ENCODE measurements at places on chromosomes 12 and 14.

GRCh38 chr12:79420146-79420618, 270.6 kb downstream of the PAWR start:
- DNase-seq = no peak

DNA sequence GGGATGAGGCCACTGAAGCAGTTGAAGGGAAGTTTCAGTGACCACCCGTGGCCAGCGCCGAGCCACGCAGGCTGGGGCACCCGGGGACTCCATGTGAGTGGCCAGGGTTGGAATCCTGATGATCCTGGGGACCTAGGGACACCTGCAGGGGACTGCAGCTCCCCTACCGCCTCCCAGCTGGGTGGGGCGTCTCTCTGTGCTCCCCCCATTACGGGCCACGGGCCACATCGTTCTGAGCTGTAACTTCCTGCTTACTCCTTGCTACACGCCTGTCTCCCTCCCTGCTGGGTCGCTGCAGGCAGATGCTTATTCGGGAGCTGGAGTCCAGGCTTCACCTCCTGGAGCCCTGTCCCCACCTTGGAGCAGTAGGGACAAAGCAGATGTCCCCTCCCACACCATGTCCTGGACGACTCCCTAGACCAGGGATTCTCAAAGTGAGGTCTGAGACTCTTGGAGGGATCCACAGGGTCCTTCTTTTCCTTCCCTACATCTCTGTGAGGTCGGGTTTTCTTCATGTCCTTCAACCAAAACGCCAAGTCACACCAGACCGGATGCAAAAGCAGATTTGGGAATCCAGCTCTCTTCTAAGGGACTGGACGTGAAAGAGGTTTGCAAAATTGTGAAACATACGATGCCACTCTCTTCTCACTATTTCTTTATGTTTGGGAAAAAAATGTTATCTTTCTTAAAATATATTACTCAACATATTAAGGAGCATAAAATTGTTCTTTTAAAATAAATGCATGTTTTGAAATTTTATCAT, 85.9 kb upstream of the NCOR2 start:
- DNase-seq = no peak

GRCh38 chr14:99213527-99213971, 58.4 kb downstream of the BCL11B start:
- no peak for DNase-seq

GRCh38 chr12:51390891-51391282, 319 bp downstream of the GALNT6 start:
- DNase-seq = no peak

GRCh38 chr12:106897082-106897481, 58.6 kb upstream of the TMEM263 start:
- no peak for DNase-seq

DNA sequence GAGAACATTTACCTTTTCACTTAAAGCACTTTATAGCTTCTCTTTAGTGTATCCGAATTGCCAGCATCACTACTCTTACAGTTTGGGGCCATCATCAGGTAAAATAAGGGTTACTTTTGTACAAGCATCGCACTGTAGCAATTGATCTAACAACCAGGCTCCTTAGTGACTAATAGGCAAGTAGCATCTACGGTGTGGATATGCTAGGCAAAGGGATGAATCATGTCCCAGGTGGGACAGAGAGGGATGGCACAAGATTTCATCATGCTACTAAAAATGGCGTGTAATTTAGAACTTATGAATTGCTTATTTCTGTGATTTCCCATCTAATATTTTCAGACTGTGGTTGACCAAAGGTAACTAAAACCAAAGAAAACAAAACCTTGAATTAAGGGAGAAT, 582.3 kb downstream of the KCNH5 start:
- no peak for DNase-seq

DNA sequence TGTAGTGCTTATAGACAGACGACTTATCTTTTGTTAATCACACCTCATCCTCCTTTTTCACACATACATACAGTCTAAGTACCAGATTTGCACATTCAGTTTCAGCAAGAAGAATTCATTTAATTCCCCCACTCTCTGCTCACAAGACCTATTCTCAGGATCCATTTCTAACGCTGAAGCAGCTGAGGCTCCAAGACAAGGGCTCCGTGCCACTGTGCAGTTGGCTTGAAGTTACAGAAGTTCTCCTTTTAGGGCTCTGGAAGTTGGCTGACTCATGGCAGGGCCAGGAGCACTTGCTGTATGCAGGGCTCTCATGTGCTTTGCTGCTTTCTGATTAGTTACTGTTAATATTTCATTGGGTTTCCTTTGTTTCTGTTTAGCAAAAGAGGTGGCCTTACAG, 1566.9 kb upstream of the TMEM132C start:
- DNase-seq = no peak

DNA sequence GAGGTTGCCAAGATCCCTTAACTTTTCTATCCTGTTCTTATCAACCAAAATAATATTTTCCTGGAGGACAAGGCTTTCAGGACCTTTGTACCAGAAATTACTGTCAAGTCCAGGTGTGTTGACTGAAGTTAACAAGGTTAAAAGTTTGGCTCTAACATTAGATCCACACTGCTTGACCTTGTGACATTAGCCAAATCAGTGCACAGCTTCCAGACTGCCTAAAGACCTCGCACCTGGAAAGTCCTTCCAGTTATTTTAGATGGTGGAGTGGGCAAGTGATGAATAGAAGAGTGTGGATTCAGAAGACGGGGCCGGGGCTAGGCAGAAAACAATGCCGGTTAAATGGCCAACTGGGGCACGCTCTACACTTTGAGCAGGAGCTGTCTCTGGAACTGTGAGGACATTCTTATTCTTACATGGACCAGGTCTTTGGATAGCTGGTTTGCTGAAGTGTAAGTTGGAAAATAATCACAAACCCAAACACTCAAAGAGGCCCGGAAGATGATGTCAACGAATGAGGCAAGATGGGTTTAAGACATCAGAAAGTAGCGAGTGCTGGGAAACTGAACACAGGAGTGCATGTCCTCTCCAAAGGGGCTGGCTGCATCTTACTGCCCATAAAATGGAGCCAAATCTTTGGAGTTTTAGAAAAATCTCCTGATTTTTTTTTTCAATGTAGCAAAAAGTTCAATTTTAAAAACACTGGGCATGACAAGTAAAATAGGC, 56.3 kb downstream of the NIN start:
- DNase-seq = no peak

- DNase-seq = no peak
Measured at GRCh38 chr14:35287431-35288013, 4.7 kb upstream of the PSMA6 start.

DNA sequence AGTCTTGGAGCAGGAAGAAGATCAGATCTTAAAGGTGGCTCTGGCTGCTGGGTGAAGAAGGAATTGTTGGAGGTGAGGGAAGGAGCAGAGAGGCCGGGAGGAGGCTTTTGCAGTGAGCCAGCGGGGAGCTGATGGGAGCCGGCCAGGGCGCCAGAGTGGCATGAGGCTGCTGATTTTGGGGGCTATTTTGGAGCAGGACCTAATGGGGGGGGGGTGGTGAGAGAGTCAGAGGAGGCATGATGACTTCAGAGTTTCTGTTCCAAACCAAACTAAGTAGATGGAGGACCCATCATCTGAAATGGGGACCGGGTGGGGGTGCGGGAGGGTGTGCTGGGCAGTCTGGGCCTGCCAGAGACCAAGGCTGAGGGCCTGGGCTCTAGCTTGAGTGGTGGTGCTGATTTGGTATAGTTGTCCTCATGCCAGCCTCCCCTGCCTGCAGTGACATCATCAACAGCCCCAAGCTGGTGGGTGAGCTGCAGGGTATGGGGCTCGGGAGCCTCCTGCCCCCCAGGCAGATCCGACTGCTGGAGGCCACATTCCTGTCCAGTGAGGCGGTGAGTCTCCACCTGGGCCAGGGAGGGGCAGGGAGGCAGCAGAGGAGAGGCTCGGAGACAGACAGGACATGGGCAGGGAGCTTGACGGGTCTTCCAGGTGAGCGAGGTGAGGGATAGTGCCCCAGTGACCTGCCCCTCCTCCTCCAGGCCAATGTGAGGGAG, 6.2 kb downstream of the TNFAIP2 start:
- no peak for DNase-seq

DNA sequence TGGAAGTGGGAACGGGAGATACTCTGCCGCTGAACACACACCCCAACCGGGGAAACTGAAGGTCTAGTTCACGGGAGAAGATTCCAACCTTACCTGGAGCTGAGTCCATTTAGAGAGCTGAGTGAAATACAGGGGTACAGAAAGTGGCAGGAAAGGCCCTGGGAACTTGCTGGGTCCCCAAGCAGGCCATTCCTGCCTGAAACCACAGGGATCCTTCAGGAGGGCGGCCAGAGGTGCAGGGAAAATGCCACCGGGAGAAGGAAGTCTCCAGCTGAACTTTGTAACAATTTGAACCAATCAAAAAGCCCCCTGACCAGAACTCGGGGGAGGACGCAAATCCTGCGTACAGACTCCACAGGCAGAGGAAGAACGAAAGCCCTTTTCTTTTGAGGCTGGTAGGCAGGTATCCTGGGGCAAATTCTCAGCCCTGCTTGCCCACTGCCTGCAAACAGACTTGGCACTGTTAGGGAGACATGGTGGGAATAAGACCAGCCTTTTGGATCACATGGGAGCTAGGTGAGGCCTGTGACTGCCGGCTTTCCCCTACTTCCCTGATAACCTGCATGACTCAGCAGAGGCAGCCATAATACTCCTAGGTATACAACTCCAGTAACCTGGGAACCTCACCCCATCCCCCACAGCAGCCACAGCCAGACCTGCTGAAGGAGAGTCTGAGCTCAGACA, 170.9 kb downstream of the SEC23A start:
- DNase-seq = no peak

DNA sequence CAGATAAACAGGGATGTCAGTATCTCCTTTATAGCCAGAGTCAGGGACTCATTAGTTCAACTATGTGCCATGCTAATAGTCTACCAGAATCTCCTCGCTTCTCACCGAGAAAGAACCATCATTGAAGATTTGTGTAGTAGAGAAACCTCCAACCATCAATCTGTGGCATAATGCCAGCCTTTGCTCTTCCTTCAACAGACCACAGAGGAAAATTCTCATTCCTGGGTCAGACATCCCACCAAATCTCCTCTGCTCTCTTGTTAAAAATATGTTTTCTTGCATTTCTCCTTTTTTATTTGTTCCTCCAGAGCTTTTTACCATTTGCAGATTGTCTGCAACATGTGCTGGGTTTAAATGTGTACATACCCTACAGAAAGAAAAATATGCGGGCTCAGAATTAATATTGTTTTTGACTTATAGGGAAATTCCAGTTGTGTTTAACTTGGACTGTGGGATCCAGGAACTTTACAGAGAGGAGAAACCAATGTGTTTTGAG, 64.9 kb downstream of the LLPH start:
- peak; percentile 56 for DNase-seq

- peak; percentile 67 for DNase-seq
Measured at GRCh38 chr12:46983959-46984841, 95.2 kb upstream of the PCED1B start.

DNA sequence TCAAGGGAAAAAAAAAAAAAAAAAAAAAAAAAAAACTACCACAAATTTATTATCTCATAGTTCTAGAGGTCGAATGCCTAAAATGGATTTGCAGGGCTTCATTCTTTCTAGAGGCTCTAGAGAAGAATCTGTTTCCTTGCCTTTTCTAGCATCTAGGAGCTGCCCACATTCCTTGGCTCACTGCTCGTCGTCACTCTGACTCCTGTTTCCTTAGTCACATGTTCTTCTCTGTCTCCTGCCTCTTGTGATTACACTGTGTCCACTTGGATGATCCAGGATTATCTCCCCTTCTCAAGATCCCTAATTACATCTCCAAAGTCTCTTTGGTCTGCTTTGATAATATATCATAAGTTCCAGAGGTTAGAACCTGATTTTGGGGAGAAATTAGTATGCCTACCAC, 88.7 kb downstream of the HECTD1 start:
- no peak for DNase-seq

DNA sequence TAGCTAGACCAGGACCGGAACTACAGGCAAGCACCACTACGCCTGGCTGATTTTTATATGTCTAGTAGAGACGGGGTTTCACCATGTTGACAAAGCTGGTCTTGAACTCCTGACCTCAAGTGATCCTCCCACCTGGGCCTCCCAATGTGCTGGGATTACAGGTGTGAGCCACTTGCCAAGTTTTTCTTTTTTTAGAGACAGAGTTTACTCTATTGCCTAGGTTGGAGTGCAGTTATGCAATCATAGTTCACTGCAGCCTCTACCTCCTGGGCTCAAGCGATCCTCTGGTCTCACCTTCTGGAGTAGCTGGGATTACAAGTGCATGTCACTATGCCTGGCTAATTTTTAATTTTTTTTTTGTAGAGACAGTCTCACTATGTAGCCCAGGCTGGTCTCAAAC, 201.5 kb upstream of the TBX3 start:
- DNase-seq = no peak
